Glutamatergic neuron (in vitro differentiated cells): ENCODE measurements at places on chromosomes 11 and 22.

DNA sequence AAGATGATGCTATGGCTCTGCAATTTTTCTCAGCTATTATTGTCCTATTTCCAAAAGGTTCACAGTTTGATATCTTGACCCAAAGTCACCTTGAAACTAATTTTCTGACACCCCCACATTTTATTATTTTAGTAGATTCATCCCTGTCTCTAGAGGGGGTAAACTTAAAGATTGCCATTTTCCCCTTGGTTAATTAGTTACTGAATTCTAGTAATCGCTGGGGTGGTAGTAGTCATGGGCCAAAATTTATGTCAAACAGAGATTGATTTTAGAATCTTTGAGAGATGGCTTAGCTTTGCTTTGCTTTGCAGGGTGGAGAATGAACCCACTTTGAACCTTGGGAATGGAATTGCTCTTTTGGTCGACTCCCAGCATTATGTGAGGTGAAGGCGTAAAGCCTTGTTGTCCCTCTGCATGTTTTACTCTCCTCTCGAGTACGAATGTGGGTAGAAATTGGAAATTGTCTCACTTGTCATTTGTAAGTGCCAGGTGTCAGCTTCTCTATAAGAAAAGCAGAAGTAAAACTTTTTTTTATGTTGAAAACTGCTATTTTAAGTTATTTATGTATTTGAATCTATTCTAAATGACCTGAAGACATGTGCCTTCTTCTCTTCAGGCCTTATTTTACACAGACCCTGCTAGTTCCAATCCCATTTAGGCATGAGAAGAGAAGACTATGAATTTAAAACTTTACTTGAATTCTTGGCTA lies 42.4 kb upstream of the RCE1 start:
- no peak for DNase-seq

GRCh38 chr22:44218071-44218470 lies 37.3 kb downstream of the PARVG start:
- no peak for DNase-seq

DNA sequence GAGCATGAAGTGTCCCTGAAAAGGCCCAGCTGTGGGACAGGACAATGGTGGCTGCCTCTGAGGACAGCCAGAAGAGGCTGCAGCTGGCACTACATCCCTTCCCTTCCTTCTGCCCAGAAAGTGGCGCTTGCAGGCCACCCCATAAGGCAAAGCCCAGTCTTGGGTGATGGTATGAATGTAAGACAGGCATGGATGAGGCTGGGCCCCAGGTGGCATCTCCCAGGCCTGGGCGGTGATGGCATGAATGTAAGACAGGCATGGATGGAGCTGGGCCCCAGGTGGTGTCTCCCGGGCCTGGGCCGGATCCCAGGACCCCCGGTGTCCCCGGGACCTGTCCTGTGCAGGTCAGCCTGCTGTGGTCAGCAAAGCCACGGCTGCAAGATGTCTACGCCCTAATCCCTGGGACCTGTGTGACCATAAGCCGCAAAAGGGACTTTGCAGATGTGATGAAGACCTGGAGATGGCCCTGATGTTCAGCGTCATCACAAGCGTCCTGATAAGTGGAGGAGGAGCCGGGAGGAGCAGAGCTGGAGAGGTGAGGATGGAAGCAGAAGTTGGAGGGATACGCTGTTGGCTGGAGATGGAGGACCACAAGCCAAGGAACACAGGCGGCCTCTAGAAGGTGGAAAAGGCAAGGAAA lies 181.1 kb downstream of the CTTN start:
- no peak for DNase-seq

DNA sequence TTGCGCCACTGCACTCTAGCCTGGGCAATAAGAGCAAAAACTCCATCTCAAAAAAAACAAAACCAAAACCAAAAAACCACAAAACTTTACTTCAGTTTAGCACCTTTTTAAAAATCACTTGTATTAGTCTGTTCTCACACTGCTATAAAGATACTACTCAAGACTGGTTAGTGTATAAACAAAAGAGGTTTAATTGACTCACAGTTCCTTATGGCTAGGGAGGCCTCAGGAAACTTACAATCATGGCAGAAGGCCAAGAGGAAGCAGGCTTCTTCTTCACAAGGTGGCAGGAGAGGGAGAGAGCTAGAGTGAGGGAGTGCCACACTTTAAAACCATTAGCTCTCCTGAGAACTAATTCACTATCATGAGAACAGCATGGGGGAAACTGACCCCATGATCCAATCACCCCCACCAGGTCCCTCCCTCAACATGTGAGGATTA lies 261.3 kb downstream of the TMEM135 start:
- DNase-seq: no peak

DNA sequence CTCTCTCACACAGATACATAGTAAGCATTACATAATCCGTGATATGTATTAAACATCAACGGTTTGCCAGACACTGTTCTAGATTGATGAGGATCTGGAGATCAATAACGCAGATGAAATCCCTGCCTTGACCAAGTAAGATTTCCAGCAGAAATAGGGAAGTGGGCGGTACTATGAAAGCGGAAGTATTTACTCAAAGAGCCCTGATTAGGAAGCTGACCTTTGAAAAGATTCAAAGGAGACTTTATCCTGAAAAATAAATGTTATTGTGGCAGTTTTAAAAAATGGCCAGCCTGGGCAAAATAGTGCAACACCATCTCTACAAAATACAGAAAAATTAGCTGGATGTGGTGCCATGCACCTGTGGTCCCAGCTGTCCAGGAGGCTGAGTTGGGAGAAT lies 26.8 kb downstream of the GAB2 start:
- no peak for DNase-seq

- DNase-seq: no peak
Observed at GRCh38 chr11:17595526-17596309, 48.7 kb downstream of the OTOG start.

GRCh38 chr11:23113887-23114216 lies 253.6 kb upstream of the CCDC179 start:
- no peak for DNase-seq

DNA sequence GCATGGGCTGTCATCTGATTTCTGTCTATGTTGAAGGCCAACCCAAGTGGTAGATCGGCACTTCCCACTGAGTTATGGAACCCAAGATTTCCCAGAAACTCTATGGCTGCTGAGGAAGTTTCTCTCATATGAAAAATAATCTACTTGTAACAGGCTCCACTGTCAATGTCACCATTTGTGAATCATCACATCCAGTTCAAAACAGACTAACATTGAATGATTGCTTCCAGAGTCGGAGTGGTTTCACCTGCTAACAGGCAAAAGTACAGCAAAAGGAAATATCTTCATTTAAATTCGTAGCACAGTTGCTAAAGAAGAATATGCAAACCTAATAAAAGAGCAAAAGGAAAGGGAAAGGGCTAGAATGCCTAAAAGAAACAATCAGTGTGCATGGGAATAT lies 12.8 kb downstream of the WT1 start:
- DNase-seq: no peak

DNA sequence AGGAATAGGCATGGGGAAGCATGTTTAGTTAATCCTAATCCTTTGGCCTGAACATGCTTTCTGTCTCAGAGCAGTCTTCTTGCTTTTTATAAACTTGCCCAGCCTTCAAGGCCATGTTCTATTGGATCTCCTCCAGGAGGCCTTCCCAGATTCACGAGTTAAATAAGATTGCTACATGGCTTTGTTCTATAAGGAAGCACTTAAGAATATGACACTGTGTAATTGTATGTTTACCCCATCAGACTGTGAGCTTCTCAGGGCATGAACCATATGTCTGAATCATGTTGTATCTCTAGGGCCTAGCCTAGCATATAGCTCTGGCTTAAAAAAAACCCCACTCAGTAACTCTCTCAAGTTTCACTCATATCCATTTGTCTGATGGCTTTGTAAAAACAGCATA lies 26.4 kb upstream of the UCP3 start:
- no peak for DNase-seq

GRCh38 chr11:63821411-63821810 lies 8.2 kb downstream of the SPINDOC start:
- no peak for DNase-seq

DNA sequence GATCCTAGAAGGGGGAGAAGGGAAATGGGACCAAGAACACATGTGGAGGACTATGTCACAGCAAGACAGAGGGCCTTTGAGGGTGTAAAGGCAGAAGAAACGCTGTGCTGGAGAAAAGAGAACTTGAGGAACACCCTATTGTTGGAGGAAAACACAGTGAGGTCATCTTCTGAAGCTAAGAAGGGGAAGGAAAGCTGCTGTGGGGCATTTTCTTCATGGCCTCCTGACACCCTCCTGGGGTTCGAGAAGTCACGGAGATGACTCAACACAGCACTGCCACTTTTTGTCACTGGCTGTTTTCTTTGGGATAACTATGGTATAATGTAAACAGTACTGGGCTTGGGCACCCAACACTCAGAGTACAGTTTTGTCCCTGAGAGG lies 492.6 kb upstream of the CADM1 start:
- DNase-seq: no peak

GRCh38 chr11:44899959-44900358 lies 50.7 kb downstream of the TP53I11 start:
- DNase-seq: peak; percentile 52

DNA sequence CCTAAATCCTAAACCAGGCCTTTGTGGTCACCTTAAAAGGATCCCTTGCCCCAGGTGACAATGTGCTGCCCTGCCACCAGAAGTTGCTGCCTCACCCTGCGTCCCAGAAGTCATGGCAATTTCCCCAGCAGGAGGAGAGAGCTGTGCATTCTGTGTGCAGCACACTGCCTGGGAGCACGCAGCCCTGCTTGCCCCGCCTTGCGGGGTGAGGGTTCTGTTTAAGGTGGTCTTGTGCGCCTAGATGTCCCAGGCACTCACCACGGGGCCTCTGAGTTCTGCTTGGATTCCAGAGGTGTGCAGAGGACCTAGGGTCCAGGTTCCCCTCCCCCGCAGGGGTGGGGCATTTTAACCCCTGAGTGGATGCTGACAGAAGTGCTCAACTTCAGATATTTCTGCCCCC lies 95.0 kb downstream of the GRAMD1B start:
- no peak for DNase-seq

GRCh38 chr22:29208879-29209623 lies 3.4 kb downstream of the EMID1 start:
- no peak for DNase-seq

DNA sequence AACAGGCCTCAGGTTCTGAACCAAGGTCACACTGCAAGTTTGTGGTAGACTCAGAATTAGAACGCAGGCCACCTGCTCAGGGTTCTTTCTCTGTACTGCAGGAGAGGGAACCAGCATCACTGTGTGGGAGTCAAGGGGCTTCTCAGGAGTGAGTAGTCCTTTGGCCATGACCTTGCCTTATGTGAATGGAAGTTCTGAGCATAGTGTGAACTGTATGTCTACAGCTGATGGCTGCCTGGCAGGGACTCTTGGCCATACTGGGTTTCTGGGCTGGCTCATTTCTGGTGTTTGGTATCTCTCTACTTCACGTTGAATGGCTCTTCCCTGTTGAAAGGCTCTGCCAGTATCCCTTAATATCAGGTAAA lies 40.1 kb upstream of the TUB start:
- DNase-seq: no peak

DNA sequence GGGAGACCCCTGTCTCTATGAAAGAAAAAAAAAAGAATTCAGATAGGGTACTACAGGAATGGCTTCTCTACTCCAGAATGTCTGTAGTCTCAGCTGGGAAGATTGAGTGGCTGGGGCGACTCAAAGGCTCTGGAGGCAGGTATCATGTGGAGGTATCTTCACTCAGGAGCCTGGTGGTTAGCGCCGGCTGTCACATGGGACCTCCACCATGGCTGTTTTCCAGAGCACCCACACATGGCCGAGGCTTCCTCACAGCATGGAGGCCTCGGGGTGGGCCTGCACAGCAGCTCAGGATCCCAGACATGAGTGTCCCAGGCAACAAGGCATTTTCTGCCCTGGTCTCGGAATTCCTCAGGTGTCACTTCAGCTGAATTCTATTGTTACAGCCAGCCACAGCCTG lies 10.1 kb downstream of the RPS13 start:
- DNase-seq: no peak

DNA sequence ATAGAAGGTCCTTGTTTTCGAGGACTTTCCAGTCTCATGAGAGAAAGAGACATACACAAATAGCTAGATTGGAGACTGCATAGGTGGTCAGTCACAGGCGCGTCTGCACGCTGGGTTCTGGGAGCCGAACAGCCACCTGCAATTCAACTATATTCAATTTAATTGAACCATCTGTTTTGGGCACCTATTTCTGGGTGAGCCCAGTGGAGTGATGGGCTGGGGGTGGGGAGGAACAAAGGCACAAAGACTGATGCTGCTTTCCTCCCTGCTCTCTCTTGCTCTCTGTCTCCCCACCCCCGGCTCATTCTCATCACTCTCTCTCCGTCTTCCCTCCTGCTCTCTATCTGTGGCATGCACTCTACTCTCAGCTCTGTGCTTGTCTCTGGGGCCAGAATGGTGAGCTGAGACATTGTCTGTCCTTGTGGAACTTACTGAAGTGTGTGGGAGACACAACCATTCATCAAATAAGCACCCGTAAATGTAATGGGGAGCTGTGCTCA lies 48.1 kb upstream of the B3GAT1 start:
- DNase-seq: no peak
